ENCODE measurements at places on chromosomes 5 and 9. TPM values are rescaled to one million over a fixed set of nuclear protein-coding genes. Genes with fewer than 3 reads are reported as not detected.

TAF11L5 gene
- not detected for total RNA-seq

ANKDD1B gene
- total RNA-seq, result 0.10 TPM

HTR1A gene
- total RNA-seq, result not detected

ARHGEF39 gene
- 34.0 TPM for total RNA-seq

RABGAP1 gene
- 41.4 TPM for total RNA-seq

DNA sequence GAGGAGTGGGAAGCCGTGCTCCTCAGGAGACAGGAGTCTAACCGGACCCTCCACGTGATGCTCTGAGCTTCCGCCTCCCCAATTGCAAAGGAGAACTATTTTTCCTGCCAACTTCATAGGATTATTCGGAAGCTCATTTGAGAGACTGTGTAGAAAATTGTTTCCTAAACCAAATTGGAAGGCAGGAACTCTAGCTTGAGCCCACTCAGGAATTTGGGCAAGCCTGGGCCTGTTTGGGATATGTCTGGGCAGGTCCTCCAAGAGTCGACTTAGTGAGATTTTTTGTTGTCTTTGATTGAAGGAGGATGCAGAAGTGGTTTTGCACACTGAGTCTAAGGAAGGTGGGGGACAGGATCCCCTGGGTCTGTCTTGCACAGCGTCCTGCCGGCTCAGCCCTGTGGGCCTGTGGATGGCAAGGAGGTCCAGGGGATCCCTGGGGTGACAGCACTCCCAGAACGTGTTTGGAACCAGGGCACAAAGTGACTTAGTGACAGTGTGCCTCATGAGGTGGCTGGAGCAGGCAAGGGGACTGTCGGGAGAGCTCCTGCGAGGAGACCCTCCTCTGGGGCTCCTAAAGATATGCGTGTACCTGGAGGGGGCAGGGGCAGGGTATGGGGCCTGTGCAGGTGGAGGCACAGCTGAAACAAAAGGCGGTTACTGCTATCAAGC lies 283.3 kb downstream of the NSG2 start:
- no peak for DNase-seq
